ENCODE measurements at places on chromosomes 5 and 9.

DNA sequence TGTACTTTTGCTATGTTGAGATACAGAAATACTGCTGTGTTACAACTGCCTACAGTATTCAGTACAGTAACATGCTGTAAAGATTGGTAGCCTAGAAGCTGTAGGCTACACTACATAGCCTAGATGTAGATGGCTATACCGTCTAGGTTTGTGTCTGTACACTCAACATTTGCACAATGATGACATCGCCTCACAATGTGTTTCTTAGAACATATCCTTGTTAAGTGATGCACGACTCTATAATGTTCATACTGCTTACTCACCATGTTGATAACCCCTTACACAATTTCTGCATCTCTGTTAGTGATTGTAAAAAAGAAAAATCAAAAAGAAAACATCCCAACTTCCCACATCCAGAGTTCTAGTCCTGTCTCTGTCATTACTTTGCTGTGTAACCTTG is 450.0 kb downstream of the CCDC171 start:
- H3K4me1 ChIP-seq: no peaks in the 10 kb centered on the region
- no peak overlapping the region for H3K27ac ChIP-seq
- H3K27me3 ChIP-seq: no peaks in the 10 kb centered on the region
- H3K4me3 ChIP-seq: no peak overlapping the region
- H3K36me3 ChIP-seq: no peaks in the 10 kb centered on the region
- no peak for DNase-seq

DNA sequence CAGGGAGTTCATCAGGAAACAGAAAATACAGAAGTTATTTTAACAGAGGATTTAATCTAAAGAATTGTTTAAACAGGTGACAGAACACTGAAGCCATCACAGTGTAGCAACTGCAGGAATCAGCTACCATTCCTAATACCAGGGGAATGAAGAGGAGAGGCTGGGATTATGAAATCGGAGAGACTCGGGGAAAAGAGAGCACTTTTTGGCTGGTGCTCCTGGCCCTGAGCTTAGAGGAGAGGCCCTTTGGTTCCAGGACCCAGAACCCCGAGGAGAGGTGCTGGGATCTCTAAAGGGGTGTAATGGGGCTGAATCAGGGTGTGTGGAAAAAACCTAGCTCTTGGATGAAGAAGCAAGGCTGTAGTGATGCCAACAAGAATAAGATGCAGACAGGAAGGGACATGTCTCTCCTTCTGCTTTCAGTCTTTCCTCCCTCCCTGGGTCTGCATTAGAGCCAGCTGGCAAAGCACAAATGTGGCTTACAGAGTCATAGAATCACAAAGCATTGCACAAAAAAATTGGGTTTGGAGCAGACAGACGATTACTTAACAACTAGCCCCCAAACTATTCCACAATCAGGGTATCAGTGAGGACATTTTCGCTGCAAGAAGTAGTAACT is 11.6 kb upstream of the SFXN1 start:
- DNase-seq: no peak
- H3K36me3 ChIP-seq: no peaks in the 10 kb centered on the region
- H3K4me1 ChIP-seq: no peaks in the 10 kb centered on the region
- H3K27me3 ChIP-seq: no peaks in the 10 kb centered on the region
- H3K27ac ChIP-seq: no peak overlapping the region

DNA sequence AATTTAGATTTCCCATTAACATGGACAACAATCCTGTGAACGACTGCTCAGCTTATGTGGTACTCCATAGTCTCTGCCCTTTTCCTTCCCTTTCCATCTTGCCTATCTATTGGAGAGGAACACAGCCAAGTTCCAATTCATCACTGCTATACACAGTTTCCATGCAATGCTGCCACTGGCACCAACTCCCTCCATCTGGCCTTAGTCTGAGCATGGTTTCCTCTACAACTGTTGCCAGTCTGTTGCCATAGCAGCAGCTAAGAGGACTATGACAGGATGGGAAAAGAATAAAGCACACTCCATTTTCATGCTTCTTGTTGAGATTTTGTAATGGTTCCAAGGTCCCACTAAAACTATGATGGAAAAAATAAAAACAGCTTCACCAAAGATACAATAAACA is 189.0 kb downstream of the HCN1 start:
- H3K27me3 ChIP-seq: no peaks in the 10 kb centered on the region
- no peak for DNase-seq
- H3K4me1 ChIP-seq: no peaks in the 10 kb centered on the region
- no peaks in the 10 kb centered on the region for H3K36me3 ChIP-seq

DNA sequence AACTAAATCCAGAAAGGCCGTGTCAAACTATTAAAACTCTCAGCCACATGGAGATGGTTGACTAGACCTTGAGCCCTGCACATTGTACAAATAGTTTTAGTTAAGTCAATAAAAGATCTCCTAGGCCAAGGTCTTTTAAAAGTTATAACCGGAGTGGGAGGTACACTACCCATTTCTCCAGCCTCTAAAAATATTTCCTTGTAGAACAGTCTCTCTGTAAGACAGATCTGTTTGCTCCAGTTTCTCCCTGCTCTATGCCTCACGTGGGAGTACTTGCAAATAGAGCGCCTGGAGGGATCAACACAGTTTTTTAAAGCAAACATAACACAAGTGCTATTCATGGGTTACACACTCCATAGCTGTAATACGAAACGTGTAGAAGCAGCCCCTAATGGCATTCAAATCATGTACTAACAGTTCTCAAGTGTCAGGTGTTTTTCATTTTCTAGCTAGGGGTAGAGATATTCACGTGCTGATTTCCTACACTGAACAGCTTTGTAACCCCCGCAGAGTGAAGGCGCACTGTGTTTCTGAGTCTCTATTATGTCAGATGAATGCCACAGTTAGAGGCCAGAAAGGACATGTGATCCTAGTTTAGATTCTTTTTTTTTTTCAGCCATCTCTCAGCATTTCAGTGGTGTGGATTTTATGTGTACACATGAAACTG is 703.4 kb upstream of the GRAMD2B start:
- H3K36me3 ChIP-seq: no peaks in the 10 kb centered on the region
- peaks cover 5% of the 10 kb centered on the region for H3K4me1 ChIP-seq
- no peaks in the 10 kb centered on the region for H3K27me3 ChIP-seq
- H3K4me3 ChIP-seq: no peak overlapping the region

GRCh38 chr5:37712750-37713149 is 127.1 kb downstream of the GDNF start:
- no peak overlapping the region for H3K4me3 ChIP-seq
- H3K36me3 ChIP-seq: no peaks in the 10 kb centered on the region
- H3K27me3 ChIP-seq: no peaks in the 10 kb centered on the region
- no peak for DNase-seq
- peaks cover 2% of the 10 kb centered on the region for H3K4me1 ChIP-seq
- no peak overlapping the region for H3K27ac ChIP-seq

GRCh38 chr9:84499969-84500582 is 159.5 kb upstream of the SLC28A3 start:
- H3K27me3 ChIP-seq: no peaks in the 10 kb centered on the region
- H3K4me1 ChIP-seq: no peaks in the 10 kb centered on the region
- no peak overlapping the region for H3K27ac ChIP-seq
- no peaks in the 10 kb centered on the region for H3K36me3 ChIP-seq
- DNase-seq: no peak

DNA sequence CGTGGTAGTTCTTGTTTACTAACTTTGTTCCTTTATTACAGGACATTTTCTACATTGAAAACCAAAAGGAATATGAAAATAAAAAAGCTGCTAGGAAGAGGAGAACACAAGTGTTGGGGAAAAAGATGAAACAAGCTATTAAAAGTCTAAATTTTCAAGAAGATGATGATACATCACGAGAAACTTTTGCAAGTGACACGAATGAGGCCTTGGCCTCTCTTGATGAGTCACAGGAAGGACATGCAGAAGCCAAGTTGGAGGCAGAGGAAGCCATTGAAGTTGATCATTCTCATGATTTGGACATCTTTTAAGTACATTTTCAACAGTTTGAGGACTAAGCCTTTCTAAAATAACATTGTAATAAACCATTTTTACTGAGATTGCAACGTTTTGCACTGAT is 23.8 kb downstream of the PHAX start:
- DNase-seq: no peak
- H3K4me1 ChIP-seq: no peaks in the 10 kb centered on the region
- peaks cover 65% of the 10 kb centered on the region for H3K36me3 ChIP-seq
- H3K27me3 ChIP-seq: no peaks in the 10 kb centered on the region
- no peak overlapping the region for H3K4me3 ChIP-seq

GRCh38 chr9:36332006-36332405 is 68.1 kb downstream of the RNF38 start:
- no peaks in the 10 kb centered on the region for H3K4me1 ChIP-seq
- H3K36me3 ChIP-seq: peaks cover 24% of the 10 kb centered on the region
- DNase-seq: no peak
- H3K27ac ChIP-seq: no peak overlapping the region
- H3K4me3 ChIP-seq: no peak overlapping the region
- no peaks in the 10 kb centered on the region for H3K27me3 ChIP-seq

DNA sequence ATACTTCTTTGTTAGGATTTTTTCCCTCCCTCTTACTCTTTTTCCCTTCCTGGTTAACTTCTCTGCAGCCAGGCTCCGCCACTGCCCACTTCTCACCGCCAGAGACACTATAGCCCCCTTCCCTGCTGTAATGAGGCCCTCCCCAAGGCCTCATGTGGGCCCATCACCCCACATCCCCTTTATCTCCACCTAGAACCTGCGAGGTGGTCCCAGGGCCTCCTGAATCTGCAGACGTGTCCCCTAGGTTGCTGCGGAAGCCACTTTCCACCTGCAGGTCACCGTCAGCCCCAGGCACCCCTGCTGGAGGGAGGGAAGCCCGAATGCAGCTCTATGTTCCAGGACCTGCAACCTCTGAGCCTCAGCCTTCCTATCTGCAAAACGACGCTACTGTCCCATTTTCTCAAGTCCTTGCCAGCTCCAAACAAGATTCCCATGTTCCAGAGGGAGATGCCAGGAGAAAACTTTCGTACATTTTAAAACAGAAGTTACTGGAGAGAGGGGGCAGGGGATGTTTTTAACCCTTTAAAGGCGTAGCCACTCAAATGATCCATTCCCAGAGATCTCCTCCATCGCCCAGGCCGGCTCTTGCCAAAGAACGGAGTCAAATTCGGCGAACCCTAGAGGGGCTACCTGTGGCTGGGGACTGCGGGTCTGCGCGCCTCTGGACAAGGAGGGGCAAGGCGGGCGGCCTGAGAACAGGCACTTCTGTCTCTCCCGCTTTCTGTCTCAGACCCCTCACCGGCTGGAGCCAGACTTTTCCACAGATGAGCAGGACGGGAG is 929 bp downstream of the SH3PXD2B start:
- H3K4me3 ChIP-seq: peak overlapping the region; percentile 86
- H3K27ac ChIP-seq: peak overlapping the region; percentile 94
- H3K27me3 ChIP-seq: peaks cover 11% of the 10 kb centered on the region

DNA sequence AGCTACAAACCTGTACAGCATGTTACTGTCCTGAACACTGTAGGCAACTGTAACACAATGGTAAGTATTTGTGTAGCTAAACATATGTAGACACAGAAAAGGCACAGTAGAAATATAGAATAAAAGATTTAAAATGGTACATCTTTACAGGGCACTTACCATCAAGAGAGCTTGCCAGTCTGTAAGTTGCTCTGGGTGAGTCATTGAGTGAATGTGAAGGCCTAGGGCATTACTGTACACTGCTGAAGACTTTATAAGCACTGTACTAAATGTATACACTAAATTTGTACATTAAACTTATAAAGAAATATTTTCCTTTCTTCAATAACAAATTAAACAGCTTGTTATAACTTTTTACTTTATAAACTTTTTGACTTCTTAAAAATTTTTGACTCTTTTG is 20.5 kb downstream of the ADRB2 start:
- H3K27ac ChIP-seq: no peak overlapping the region
- H3K36me3 ChIP-seq: no peaks in the 10 kb centered on the region
- DNase-seq: no peak
- H3K27me3 ChIP-seq: no peaks in the 10 kb centered on the region
- H3K4me3 ChIP-seq: no peak overlapping the region
- H3K4me1 ChIP-seq: peaks cover 14% of the 10 kb centered on the region

- H3K27ac ChIP-seq: no peak overlapping the region
- DNase-seq: peak; percentile 25
- no peaks in the 10 kb centered on the region for H3K4me1 ChIP-seq
- H3K36me3 ChIP-seq: no peaks in the 10 kb centered on the region
- H3K4me3 ChIP-seq: no peak overlapping the region
- H3K27me3 ChIP-seq: no peaks in the 10 kb centered on the region
These were observed 88.9 kb upstream of the MRPS30 start for GRCh38 chr5:44719856-44720255.

- H3K36me3 ChIP-seq: no peaks in the 10 kb centered on the region
- H3K27ac ChIP-seq: no peak overlapping the region
- H3K4me3 ChIP-seq: no peak overlapping the region
These were observed 128.0 kb downstream of the SYK start for GRCh38 chr9:90929626-90930025.

- no peaks in the 10 kb centered on the region for H3K4me1 ChIP-seq
- no peaks in the 10 kb centered on the region for H3K27me3 ChIP-seq
- H3K4me3 ChIP-seq: no peak overlapping the region
These were observed 29.0 kb upstream of the BOD1 start for GRCh38 chr5:173645437-173645807.

DNA sequence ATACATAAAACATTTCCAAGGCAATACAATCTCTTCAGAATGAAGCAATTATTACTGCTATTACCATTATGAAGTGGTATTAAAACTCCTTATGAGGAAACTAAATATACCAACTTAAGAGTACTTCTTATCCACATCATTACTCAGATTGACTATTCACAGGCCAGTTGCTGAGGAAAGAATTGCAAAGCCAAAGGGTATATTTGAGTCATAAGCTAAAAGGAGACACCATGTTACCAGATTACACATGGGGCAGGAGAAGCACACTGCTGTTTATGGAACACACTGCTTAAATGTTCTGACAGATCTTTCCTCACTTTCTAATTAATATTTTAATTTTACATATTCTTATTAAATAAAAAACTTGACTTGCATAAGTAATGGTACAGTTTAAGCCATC is 1726.4 kb upstream of the NUDT12 start:
- no peak overlapping the region for H3K4me3 ChIP-seq
- no peaks in the 10 kb centered on the region for H3K4me1 ChIP-seq
- H3K27ac ChIP-seq: no peak overlapping the region
- DNase-seq: no peak
- H3K27me3 ChIP-seq: no peaks in the 10 kb centered on the region

- peaks cover 81% of the 10 kb centered on the region for H3K4me1 ChIP-seq
- peak overlapping the region; percentile 93 for H3K27ac ChIP-seq
- no peak for DNase-seq
- H3K27me3 ChIP-seq: no peaks in the 10 kb centered on the region
- no peaks in the 10 kb centered on the region for H3K36me3 ChIP-seq
- H3K4me3 ChIP-seq: peak overlapping the region; percentile 75
These were observed 1.1 kb downstream of the PTGER4 start for GRCh38 chr5:40680741-40681362.

DNA sequence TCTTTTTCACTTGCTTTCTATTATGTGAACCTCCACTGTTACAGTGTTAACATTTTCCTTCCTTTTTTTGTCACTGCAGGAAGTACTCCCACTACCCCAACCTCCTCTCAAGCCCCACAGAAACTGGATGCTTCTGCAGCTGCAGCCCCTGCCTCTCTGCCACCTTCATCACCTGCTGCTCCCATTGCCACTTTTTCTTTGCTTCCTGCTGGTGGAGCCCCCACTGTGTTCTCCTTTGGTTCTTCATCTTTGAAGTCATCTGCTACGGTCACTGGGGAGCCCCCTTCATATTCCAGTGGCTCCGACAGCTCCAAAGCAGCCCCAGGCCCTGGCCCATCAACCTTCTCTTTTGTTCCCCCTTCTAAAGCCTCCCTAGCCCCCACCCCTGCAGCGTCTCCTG is 18.8 kb downstream of the NUP214 start:
- no peak for DNase-seq
- H3K27ac ChIP-seq: no peak overlapping the region
- H3K36me3 ChIP-seq: peaks cover 94% of the 10 kb centered on the region
- H3K27me3 ChIP-seq: no peaks in the 10 kb centered on the region
- no peaks in the 10 kb centered on the region for H3K4me1 ChIP-seq

All from stomach (tissue), 19 donors.